ENCODE measurements at places on chromosomes 6 and 20.
A peak's percentile ranks its signal among the peaks of the same experiment; 100 is the strongest.

GRCh38 chr6:130113201-130113710 is 94.9 kb downstream of the L3MBTL3 start:
- DNase-seq = peak; percentile 79

GRCh38 chr6:32194825-32195651 is 2.6 kb upstream of the GPSM3 start:
- DNase-seq = no peak

DNA sequence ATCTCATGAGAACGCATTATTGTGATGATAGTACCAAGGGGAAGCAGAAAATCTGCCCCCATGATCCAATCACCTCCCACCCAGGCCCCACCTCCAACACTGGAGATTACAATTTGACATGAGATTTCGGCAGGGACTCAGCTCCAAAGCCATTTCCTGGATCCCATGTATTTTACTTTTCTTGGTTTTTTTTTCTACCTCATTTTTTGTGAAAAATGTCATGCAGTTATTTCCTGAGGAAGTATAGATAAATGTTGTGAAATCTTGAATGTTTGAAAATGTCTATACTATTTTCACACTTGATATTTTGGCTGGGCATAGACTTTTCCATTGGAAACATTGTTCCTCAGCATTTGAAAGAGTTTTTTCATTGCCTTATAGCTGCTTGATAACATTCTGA is 9.1 kb upstream of the BRPF3 start:
- DNase-seq = no peak

DNA sequence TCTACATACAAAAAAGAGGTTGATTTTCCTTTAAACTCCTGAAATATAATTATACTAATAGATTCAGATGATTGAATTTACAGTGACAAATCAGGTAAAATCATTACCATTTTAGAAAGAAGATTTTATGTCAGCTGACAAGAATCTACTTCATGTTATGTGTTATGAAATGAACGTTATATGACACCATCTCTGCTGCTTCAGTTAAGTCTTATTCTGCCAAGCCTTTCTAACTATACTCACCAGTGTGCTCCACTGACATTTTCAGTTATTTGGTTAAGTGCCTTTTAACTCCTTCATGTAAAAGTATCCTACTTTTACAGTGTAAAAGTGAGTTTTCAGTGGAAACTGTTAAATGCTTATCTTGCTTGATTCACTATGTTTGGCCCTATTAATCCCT is 80.4 kb downstream of the RWDD2A start:
- DNase-seq = no peak

- DNase-seq = no peak
Observed at GRCh38 chr6:42190554-42191183, 4.1 kb downstream of the GUCA1B start.

All from right lung (tissue), 10 donors.